ENCODE measurements at places on chromosomes 12 and 14.

- DNase-seq: peak; percentile 80
Observed at GRCh38 chr14:89349171-89350008, 67.6 kb downstream of the FOXN3 start.

DNA sequence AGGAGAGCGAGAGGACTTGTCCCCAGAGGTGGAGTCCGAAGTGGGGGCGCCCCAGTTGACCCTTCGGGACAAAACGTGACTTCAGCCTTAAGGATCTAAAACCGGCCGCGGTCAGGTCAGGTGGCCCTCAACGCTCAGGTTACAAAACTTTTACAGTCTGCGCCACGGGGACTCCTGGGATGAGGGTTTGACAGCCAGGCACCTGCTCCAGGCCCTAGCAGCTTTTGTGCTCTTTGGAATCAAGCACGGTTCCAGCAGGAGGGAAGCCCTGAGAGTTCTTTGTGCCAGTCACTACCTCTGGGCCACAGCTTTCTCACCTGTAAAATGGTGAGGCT is 337 bp downstream of the ZC2HC1C start:
- no peak for DNase-seq

DNA sequence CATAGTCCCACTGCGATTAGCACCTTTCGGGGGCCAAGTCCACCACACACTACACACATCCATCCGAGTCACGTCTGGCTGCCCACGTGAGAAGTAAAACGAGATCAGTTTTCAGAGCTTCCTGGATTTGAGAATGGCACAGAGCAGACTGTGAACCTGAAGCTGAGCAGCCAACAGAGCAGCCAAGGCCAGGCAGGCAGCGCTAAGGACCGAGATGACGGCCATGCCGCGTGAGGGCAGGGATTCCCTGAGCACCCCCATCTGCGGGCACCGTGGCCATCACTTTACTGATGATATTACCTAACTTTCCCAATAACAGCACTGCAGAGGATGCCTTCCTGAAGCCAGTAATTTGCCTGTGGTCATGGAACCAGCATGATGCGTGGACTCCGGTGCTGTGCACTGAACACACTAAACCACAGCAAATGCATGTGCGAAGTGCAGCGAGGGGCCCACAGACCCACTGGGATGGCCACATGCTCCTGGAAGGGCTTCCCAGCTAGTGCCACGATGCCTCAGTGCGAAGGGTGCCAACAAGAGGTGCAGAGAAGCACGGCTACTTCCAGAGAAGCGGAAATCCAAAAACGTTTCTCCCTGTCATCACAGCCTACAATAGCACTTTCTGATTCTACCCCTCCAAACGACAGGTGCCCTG is 56.0 kb downstream of the RNF34 start:
- no peak for DNase-seq

- no peak for DNase-seq
Observed at GRCh38 chr12:109232731-109233130, 76.4 kb downstream of the FOXN4 start.

- DNase-seq: no peak
Observed at GRCh38 chr12:70555081-70555480, 82.1 kb downstream of the PTPRB start.

DNA sequence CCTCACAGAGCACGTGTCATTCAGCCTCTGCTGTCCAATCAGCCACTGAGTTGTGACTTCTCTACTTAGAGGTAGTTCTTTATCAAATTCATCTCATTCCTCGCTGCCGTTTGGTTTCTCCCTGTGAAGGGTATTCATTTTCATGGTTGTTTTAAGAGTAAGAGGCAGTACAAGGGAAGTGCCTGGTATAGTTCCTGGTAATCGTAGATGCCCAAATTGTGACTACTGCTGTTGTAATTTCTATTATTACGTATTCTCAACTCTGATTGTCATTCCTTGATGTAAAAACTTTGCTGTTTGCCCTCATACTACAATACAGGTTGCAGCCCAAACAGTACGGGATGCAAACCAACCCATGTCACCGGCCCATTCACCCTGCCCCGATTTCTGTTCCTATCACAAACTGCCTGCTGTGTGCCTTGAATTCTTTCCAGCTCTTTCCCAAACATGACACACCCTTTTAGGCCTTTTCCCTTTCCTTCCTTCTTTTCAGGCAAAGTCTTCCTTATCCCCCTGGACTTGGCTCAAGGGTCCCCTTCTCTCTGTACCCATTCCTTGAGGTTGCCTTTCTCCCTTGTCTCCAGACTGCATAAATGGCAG is 93.0 kb downstream of the SLC25A47 start:
- no peak for DNase-seq
